ENCODE measurements at places on chromosomes 2 and 18.

DNA sequence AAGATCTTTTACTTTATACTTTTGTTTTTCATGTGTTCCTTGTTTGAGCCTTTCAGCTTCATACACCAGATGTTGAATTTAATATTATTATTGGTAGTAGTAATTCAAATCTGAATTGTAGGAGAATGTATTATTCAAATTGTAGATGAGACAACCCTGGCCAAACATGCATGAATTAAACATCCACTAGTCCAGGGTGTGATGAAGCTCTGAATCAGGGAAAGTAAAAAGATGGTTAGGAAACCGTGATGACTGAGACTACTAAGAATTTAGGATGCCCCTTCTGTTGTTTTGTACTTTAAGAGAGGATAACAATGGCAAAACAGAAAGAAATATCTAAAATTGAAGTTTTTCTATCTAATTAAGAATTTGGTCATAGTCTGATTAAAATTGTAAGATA lies 227.8 kb upstream of the CDH2 start:
- no peak overlapping the region for H3K4me3 ChIP-seq
- H3K27ac ChIP-seq = no peak overlapping the region
- no peaks in the 10 kb centered on the region for H3K4me1 ChIP-seq

DNA sequence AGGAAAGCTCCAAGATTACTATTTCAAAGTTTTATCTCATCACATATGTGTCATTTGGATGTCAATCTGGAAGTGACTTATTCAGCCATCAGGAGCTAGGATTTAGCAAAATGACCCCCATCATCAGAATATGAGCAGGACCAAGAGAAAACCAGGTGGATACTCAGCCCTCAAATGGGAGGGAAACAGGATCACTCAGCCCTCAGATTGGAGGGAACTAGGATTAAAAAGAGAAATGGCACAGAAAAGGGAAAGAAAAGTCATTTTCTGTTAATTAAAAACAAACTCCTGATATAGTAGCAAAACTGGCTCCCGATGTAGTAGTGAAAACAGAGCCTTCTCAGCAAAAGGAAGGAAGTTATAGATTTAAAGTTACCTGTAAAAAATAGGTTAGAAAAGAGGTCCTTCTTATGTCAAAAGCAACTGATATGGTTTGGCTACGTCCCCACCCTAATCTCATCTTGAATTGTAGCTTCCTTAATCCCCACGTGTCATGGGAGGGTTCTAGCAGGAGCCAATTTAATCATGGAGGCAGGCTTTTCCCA lies 69.0 kb upstream of the MYCN start:
- DNase-seq = no peak
- no peaks in the 10 kb centered on the region for H3K36me3 ChIP-seq
- no peak overlapping the region for H3K4me3 ChIP-seq
- H3K27me3 ChIP-seq = no peaks in the 10 kb centered on the region
- H3K4me1 ChIP-seq = no peaks in the 10 kb centered on the region
- H3K27ac ChIP-seq = no peak overlapping the region

- H3K27me3 ChIP-seq = no peaks in the 10 kb centered on the region
- H3K27ac ChIP-seq = no peak overlapping the region
- no peaks in the 10 kb centered on the region for H3K4me1 ChIP-seq
- H3K36me3 ChIP-seq = no peaks in the 10 kb centered on the region
These were observed 773.9 kb downstream of the BCL11A start for GRCh38 chr2:59779571-59779970.

GRCh38 chr2:196172951-196173350 lies 1.6 kb upstream of the STK17B start:
- H3K36me3 ChIP-seq = no peaks in the 10 kb centered on the region
- H3K4me1 ChIP-seq = peaks cover 2% of the 10 kb centered on the region
- DNase-seq = no peak
- H3K4me3 ChIP-seq = no peak overlapping the region
- H3K27ac ChIP-seq = no peak overlapping the region

DNA sequence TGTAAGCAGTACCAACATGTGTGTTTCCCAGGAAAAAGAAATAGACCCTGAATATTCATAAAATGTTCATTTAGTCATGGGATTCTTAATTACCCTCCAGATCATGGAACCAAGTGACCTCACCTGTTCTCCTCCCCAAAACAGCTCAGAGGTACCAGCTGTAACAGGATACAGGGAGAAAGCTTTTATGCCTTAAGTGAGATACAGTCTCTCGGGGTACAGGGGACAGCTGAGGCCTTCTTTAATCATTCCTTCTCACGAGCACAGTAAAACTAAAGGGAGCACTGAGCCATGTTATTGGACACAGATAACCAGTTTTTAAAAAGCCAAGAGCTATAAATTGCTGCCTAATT lies 16.6 kb downstream of the EPHA4 start:
- peak overlapping the region; percentile 59 for H3K27ac ChIP-seq
- no peaks in the 10 kb centered on the region for H3K27me3 ChIP-seq
- peaks cover 8% of the 10 kb centered on the region for H3K4me1 ChIP-seq
- no peak overlapping the region for H3K4me3 ChIP-seq

DNA sequence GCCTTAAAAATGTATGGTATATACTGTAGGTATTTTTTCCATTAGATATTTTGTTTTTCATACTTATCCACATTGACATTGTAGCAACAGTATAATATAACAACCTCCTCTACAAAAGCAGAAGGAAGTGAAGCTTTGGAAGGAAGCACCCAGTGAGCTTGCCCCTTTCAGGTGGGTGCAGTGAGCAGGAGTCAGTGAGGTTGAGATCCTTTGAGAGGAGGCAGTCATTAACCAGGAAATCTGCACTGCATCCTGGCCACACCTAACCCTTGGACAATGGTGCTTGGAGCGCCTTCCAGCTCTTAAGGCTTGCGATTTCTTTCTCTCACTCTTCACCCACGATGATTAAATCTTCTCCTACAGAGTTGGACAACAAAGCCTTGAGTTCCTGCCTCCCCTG lies 13.9 kb downstream of the IL37 start:
- peaks cover 11% of the 10 kb centered on the region for H3K27me3 ChIP-seq
- H3K36me3 ChIP-seq = no peaks in the 10 kb centered on the region
- peaks cover 3% of the 10 kb centered on the region for H3K4me1 ChIP-seq
- DNase-seq = no peak
- H3K4me3 ChIP-seq = no peak overlapping the region

DNA sequence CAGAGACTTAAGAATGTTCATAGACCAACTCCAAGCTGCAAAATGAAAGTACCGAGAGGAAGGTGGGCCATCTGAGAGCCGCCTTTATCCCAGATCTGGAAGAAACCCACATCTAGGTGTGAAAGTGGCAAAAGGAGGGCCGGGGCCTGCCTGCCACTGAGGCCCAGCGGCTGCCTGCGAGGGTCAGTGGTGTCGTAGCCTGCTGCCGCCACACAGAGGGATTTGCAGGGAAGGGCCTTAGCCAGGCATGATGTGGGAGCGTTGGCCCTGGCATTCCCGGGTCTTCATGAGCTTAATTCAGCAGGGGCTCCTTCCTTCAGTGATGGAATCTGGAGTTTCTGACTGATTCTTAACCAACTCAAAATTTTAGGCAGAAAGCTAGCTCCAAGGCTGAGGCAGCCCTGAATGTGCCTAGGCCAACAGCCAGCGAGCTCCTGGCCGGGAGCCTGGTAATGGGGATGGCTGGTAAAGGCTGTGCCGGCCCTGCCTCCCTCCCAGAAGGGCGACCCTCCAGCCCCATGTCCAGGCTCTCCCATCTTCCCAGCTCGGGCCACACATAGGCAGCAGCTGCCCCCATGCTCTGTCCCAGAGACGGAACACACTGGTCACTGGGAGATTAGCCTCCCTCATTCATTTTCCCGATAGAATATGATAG lies 230.1 kb downstream of the AGAP1 start:
- H3K27ac ChIP-seq = no peak overlapping the region
- H3K4me3 ChIP-seq = no peak overlapping the region
- H3K36me3 ChIP-seq = peaks cover 22% of the 10 kb centered on the region
- DNase-seq = no peak

- DNase-seq = no peak
- H3K4me1 ChIP-seq = peaks cover 8% of the 10 kb centered on the region
- no peaks in the 10 kb centered on the region for H3K27me3 ChIP-seq
These were observed 64.6 kb downstream of the CD226 start for GRCh38 chr18:69882965-69883668.

DNA sequence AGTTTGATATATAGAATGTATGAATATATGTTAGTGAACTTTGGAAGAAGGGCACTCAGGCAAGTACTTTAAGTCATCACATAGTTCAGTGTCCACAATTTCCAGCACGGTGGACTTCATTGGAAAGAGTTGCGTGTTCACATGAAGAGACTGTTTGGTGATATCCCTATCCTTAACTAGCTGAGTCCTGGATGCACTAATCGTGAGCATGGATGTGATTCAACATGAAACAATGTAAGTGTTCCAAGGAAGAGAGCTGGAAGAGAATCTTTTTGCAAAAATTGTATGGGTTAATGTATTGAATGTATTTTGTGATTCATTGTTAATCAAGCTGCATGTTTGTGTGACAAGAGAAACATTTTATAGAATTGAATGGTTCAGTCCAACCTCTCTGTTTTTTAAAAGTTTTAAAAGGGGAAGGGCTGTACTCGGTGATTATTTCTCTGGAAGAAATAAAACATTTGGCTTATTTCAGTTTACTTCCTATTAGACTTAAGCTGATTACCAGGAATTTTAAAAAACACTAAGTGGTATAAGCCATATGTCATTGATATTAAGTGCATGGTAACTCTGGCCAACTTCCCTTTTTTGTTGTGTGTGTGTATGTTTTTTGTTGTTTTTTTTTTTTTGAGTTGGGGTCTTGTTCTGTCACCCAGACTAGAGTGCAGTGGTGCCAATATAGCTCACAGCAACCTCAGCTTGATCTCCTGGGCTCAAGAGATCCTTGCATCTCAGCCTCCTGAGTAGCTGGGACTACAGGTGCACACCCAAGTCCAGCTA lies 8.6 kb downstream of the XRCC5 start:
- H3K27ac ChIP-seq = no peak overlapping the region
- H3K4me3 ChIP-seq = no peak overlapping the region
- no peaks in the 10 kb centered on the region for H3K27me3 ChIP-seq
- peaks cover 4% of the 10 kb centered on the region for H3K4me1 ChIP-seq

- peaks cover 1% of the 10 kb centered on the region for H3K4me1 ChIP-seq
- H3K27ac ChIP-seq = no peak overlapping the region
- DNase-seq = no peak
- H3K27me3 ChIP-seq = no peaks in the 10 kb centered on the region
These were observed 16.2 kb downstream of the C2orf76 start for GRCh38 chr2:119350311-119350998.

GRCh38 chr2:126645211-126645618 lies 10.7 kb upstream of the GYPC start:
- no peak overlapping the region for H3K4me3 ChIP-seq
- H3K36me3 ChIP-seq = no peaks in the 10 kb centered on the region
- H3K4me1 ChIP-seq = no peaks in the 10 kb centered on the region
- H3K27ac ChIP-seq = no peak overlapping the region

DNA sequence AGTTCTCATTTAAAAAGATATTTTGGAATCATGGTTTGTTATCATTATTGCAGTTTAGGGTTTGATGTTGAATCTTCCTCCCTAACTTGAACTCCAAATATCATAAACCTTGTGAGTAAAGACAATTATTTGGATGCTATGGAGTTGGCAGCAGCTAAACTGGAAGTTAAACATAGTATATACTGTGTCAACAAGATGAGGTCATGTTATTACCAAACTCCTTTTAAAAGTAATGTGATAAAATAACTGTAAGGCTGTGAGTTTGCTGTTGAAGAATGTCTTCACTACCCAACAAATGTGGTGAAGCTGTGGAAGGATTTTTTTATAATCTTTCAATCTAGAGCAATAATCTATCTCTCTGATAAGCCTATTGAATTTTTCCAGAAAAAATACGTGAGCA lies 16.0 kb downstream of the DNAH6 start:
- DNase-seq = no peak
- no peaks in the 10 kb centered on the region for H3K27me3 ChIP-seq
- no peak overlapping the region for H3K27ac ChIP-seq
- no peaks in the 10 kb centered on the region for H3K36me3 ChIP-seq
- H3K4me3 ChIP-seq = no peak overlapping the region

DNA sequence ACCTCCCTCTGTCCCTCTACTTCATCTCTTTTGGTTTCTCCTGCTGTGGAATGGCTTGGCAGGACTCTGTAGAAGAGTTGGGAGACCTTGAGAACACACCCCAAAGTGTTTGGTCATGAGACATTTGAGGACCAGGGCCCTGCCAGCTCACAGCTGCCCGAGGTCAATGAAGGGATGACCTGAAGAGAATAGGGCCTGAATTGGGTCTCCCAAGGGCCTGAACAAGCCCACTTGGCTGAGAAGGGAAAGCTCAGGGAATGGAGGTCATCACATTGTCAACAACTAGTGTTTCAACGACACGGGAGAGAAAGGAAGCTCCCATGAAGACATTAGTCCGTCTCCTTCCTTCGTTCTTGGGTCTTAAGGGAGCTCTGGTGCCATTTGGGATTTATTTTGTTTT lies 52.8 kb downstream of the TTC32 start:
- H3K4me3 ChIP-seq = no peak overlapping the region
- H3K4me1 ChIP-seq = peaks cover 5% of the 10 kb centered on the region
- H3K27ac ChIP-seq = no peak overlapping the region
- DNase-seq = no peak
- H3K27me3 ChIP-seq = no peaks in the 10 kb centered on the region
- no peaks in the 10 kb centered on the region for H3K36me3 ChIP-seq

- H3K4me3 ChIP-seq = no peak overlapping the region
- H3K36me3 ChIP-seq = no peaks in the 10 kb centered on the region
- H3K27me3 ChIP-seq = no peaks in the 10 kb centered on the region
- no peak overlapping the region for H3K27ac ChIP-seq
- H3K4me1 ChIP-seq = peaks cover 6% of the 10 kb centered on the region
These were observed 339.7 kb upstream of the SLC14A2 start for GRCh38 chr18:45275367-45276113.

DNA sequence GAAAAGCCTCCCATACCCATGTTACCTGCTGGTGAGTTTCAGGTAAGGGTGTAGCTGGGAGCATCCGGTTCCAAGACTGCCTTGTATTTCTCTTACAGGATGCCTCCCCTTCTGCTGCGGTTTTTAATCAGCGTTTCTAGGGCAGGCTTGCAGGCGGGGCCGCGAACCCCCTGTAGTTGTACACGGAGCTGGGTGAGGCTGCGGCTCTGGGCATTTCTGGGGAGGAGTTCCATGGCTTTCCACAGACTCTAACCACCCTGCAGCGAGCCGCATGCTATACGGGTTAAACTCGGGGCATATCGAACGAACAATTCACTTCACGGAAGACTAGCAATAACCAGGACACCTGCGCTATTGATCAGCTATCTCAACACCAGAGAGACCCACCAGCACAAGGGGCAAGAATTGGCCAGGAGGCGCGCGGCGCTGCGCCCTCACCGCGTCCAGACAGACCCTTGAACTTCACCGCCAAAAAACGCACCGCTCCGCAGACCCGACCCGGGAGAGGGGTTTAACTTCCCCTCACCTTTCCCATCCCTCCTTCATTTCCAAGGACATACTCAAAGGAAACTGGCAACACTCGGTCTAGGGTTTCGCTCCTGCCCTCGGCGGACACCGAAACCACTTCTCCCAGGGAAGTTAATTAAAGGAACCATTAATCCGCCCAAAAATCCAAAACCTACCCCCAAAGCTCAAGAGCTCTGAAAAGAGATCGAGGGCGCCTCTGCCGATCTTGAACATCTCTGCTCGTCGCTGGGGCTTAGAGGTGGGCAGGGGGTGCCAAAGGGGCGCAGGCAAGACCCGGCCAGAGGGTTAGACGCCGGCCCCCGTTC lies 909 bp downstream of the TGFA start:
- DNase-seq = no peak
- peaks cover 82% of the 10 kb centered on the region for H3K27me3 ChIP-seq
- H3K27ac ChIP-seq = no peak overlapping the region
- peak overlapping the region; percentile 70 for H3K4me3 ChIP-seq
